NCI-H2029 (cell line): ENCODE measurements at places on chromosomes 6 and 20.

DNA sequence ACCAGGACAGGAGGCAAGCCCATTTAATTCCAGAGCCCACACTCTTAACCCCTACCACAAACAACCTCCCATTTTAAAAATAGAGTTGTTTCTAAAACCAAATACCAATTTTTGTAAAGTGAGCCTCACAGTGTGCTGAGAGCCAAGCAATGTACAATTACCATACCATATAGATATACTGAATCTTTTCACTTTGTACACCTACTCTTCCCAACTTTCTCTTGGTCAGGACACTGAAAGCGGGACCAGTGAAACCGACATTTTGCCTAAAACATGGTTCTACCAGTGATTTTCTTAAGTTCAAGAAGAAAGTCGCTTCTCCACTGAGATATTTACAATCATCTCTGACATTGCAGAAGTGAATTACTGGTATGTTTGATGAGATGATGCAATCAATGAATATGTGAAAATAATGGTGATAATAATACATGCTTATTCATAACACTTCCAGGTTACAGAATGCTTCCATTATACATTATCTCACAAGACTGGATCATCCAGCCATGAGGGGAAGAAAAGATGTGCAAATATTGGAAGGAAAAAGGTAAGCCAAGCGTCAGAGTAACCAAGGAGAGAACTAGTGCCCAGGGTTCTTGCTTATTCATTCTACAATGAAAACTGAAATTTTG is 74.1 kb downstream of the HIVEP2 start:
- DNase-seq: no peak

DNA sequence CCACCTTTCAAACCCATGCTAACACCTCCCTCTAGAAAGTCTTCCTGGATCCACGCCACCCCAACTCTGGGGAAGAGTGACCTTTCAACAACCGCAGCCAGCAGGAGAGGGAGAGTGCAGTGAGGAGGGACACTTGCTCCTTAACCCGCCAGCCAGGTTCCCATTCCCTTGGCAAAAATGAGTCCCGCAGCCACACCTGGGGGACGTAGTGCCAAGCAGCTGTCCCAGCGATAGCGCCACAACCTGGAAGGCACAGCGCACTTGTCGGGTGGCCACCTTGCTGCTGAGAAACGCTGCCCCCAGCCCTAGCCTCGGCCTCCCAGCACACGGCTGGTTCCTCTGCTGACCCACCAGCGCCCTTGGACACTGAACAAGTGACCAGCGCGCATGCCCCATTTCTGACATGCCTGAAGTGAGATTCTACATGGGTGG is 119.3 kb downstream of the JPH2 start:
- no peak for DNase-seq

DNA sequence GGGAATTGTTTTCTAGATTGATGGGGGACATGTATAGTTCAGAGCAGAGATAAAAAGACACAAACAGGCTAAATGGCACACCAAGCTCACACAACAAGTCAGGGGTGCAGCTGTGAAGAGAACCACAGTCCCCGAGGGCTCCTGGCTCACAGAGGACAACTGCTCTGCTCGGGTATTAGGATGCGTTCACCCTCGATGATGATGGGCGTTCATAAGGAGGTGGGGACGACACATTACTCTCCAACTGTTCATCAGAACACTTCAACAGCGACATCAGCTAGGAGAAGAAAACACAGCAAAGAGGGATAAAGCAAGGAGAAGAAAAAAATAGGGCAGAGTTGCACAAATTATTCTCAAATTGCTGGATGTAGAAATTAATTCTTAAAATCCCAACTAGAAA is 174.8 kb upstream of the RREB1 start:
- DNase-seq: no peak

- no peak for DNase-seq
Observed at GRCh38 chr20:58945965-58946631, 35.0 kb upstream of the NELFCD start.

GRCh38 chr6:29516108-29516507 is 28.4 kb upstream of the MAS1L start:
- DNase-seq: no peak

DNA sequence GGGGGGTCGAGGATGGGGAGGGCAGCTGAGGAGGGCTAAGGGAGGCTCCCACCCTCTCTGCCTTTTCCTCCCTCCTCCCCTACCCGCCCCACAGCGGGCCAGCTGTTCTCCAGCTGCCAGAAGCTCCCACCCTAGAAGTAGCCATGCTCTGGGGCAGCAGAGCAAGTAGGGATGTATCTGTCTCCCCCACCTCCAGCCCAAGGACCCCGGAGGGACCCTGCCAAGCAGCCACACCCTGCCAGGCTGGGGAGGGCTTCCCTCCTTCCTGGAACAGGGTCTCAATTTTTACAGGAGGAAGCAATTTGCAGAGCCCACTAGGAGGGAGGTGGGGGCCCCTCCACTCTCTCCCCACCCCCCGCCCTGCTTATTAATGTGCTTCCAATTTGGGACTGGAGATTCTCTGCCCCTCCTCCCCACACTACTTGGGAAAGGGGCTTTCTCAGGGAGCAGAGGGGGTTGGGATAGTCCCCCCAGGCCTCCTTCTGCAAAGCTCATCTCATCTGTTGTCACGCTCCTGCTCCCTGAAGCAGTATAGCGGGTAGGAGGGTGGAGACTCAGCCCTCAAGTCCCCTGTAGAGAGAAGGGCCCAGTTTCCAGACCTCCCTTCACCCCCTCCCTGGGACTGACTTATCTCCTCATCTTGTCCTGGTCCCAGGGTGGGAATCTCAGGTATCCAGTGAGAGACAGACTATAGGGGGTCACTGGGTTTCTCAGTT is 4.5 kb downstream of the TEAD3 start:
- no peak for DNase-seq

GRCh38 chr20:51583499-51583898 is 41.0 kb upstream of the NFATC2 start:
- DNase-seq: peak; percentile 76

DNA sequence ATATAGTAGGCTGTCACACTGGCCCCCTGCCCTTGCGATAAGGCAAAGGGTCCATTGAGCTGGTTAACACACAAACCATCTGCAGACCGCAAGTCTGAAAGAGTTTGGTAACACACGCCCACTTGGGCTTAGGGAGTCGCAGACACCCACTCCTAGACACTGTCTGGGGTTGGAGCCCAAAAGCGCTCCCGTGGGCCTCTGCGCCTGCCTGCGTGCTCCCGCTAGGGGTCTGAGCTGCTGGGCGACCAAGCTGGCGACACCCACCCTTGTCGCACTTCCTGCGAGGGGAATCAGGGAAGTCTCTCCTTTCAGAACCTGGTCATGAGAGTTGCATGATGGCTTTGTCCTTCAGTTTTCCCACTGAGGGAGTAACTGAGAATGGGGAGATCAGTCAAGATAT is 653.0 kb downstream of the HTR1B start:
- DNase-seq: no peak

DNA sequence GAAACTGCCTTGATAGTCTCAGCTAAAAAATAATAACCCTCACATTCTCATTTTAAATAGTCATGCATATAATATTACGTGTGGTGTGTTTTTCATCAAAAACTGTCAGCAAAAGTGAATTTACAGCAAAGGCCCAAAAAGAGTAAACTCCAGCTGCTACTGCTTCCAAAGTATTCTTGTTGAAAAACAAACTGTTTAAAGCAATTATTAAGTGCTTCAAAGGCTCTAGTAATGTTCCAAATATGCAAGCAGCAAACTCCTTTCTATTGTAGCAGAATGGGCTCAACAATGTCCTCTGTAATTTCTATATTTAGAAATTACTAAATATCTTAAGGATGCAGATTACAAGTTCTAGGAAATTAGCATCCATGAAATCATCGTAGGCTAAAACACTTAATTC is 280.0 kb upstream of the TBX18 start:
- DNase-seq: no peak

DNA sequence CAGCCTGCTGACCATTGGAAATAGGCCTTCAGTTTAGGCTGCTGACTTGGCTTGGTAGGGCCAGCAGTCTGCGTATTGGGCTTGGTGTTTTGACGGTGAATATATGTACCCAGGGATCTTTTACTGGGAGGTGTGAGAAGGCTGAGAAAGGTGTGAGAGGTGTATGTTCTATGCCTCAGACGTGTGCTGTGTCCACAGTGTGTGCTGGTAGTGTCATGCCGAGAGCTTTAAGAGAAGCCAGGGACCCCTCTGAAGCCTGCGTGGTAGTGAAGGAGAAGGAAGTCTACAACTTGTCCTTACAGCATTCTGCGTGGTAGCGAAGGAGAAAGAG is 2.1 kb downstream of the SS18L1 start:
- no peak for DNase-seq

GRCh38 chr6:89221129-89221528 is 4.0 kb upstream of the GABRR1 start:
- no peak for DNase-seq

DNA sequence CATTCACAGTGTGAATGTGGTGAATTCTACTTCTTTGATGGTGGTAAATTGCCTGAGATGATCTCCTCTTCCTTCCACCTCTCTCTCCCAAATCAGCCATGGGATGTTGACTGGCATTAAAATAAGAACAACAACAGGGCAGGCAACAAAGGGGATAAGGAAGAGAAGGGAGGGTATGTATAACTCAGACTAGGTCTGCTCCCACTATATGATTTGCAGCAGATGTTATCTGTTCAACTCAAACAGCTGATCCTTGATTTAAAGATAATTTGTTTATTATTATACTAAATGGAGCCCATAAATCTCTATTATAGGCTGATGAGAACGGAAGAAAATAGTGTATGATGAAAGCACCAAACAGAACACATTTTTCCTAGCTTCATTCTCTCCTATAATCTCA is 262.0 kb downstream of the BTBD3 start:
- no peak for DNase-seq

DNA sequence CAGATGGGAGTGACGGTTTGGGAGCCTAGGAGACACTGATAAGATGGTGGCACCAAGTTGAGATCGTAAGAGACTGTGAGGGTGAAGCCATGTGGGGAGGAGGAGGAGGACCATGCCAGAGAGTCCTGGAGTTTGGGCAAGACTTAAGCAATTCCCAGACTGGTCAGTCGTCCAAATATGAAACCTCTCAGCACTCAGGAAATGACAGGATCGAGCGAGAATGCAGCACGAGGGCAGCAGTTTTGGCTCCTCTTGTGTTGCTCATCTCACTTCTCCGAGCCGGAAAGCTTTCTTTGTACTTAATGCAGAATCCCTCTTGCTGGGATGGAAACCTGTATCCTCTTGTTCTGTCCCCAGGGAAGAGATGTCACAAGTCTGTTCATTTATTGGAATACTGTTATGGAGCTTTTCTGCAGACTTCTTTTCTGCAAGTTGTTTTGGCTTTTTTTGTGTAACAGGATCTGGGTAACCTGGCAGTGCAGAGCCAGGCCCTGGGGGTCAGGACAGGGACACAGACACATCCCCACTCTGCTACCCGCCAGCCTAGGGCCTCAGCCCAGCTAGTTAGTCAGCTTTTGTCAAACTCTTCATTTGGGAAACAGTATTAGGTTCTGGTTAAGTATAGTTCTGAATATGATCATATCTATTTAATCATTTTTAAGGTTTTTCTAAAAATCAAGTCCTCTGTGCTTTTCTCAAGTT is 34.3 kb downstream of the FNDC1 start:
- no peak for DNase-seq

GRCh38 chr6:101400326-101401135 is 7.0 kb downstream of the GRIK2 start:
- no peak for DNase-seq

- DNase-seq: peak; percentile 21
Observed at GRCh38 chr6:125584468-125584939, 164.9 kb upstream of the HEY2 start.

- DNase-seq: no peak
Observed at GRCh38 chr6:148501178-148501590, 158.5 kb downstream of the SASH1 start.

DNA sequence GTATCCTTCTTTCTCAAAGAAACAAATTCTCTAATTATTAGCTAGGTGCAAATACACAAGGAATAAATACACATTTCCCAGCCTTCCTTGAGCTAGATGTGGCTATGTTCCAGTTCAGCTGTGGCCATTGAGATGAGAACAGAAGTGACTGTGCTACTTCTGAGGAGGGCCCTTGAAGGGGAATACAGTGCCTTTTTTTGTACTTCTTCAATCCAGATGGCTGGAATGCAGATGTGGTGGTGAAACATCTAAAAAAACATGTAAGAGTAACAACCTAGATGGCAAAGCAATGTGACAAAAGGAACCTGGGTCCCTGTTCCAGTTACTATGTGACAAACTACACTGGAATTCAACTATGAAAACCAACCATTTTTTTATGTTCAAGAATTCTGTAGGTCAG is 115.4 kb upstream of the DST start:
- DNase-seq: no peak

DNA sequence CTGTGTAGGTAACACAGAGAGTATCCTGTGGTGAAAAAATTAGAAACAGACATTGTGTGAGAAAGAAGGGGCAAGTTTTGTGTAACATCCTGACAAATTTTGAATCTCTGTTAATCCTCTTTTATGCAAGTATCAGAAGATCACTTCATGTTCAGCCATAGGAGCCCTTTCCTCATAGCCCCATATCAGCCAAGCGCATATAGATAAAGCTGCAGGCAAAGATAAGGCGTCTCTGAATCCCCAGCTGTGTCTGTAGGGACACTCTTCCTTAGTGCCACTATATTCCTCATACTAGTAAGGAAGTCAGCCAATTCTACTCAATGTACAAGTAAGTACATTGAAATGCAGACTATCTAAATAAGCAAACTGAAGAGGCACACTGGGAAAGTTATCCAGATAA is 22.3 kb downstream of the HTR1E start:
- DNase-seq: no peak

DNA sequence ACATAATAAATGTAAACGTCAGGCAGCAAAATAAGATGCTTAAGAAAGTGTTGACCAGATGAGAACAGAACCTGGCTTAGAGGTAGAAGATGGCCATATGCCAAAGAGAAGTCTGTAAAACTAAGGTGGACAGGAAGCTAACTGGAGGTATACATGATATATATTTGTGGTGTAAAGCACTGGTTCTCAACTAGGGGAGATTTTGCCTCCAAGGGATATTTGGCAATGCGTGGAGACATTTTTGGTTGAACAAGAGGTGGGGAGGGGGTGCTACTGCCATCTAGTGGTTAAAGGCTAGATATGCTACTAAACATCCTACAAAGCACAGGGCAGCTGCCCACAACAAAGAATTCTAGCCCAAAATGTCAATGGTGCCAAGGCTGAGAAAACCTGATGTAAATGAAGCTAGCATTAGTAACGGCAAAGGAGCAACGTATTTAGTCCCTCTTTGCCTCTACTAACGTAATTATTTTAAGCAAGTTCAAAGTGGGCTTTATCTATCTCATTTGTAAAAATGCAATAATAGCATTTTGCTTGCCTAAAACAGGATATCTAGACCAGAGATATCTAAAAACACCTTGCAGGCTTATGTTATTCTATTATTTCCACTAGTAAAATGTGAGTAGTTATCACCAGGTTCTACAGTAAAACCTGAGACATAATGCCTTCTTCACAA is 182.6 kb downstream of the RNGTT start:
- DNase-seq: peak; percentile 28
